D721Med (cell line): ENCODE measurements at places on chromosomes 5 and 9.

- DNase-seq: no peak
These were observed 950 bp upstream of the MSH3 start for GRCh38 chr5:80653502-80653901.

GRCh38 chr9:35847792-35848572 lies 19.0 kb downstream of the TMEM8B start:
- DNase-seq: no peak

DNA sequence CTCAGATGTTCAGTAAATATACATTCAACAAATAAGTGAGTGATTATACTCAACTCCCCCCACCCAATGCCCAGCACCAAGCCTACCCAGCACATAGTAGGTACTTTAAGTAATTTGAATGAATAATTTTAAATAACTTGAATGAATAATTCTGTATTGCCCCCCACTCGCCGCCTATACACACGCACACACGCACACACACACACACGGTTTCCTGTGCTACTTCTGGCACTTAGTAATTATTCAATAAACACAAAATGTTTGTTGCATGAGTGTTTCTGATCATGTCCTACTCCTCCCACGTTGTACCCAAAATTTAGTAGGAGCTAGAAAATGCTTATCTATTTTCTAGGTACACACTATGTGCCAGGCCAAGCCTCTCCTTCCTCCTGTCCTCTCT lies 16.2 kb downstream of the PCDH12 start:
- no peak for DNase-seq

- no peak for DNase-seq
These were observed 164.7 kb upstream of the TARS1 start for GRCh38 chr5:33275921-33276627.

GRCh38 chr9:113183956-113184488 lies 33.2 kb downstream of the SLC31A2 start:
- DNase-seq: no peak

DNA sequence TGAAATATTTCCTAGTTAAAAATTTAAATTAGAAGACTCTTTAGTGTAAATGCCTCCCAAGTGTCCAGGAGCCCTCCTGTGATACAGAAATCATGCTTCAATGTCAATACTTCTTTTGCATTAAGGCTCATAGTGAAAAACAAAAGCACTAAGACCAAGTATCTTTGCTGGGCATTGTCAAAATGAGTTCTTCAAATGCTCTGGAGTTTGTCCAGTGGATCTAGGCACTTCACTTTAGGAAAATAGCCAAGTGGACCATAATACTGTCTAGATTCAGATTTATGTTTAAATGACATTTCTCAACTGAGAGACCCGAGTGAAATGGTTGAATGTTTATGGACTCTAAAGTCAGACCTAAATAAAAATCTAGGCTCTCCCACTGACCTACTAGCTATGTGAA lies 21.3 kb upstream of the CCDC112 start:
- DNase-seq: no peak

GRCh38 chr9:107694390-107694789 lies 204.8 kb upstream of the KLF4 start:
- DNase-seq: no peak

DNA sequence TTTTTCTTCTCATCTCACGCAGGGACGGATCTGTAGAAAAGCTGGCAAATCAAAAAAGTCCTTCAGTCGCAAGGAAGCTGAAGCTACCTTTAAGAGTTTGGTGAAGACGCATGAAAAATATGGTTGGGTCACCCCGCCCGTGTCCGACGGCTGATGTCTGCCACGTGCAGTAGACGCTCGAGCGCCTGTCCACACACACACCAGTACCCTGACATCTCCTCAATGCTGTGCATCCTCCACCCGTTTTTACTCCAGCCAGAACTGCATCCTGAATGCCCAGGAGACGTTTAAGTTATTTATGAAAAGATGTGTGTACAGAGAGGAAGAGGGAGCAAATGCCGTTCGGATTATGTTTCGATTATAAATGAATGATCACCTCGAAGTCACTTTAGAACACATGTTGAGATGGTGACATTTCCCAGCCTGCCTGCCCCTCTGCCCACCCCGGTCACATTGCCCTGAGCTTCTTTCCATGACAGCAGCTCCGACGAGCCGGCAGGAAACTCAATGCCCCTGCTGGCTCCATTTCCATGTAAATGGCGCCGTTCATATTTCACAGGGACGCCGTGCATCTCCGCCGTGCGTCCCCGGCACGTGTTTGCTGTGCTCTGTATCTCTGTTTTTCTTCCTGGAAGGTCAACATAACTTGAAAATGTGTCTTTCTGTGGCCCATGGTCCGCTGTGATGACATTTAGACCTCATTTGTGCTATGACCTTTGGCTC lies 42.7 kb downstream of the UBE2QL1 start:
- no peak for DNase-seq

DNA sequence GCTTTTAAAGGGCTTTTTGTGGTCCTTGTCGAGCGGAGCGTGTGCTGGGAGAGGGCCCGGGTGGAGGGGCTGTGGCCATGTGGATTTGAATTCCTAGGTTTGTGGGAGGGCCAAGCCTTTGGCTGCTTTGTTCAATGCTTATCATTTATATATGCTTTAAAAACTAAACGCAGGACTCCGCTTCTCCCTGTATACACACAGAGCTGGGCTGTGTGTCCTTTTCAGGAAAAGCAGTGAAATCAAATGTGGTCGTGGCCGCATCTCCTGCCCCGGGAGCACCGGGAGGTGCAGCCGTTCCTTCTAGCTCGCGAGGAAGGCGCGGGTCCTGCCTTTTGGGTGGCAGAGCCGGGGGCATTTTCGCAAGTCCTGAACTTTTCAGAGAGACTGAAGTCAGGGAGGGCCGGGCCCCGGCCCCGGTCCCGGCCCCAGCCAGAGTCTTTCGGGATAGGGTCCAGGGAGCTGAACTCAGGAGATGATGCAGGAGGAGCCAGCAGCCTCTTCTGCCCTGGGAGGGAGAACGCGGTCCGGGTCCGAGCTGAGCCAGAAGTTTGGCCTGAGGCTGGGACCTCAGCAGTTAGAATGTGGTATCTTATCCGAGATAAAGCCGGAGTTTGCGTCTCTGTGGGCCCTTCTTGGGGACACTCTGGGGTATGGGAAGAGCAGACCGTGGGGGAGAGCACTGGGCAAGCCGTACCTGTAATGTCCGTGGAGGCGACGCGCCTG lies 158.8 kb downstream of the C9orf152 start:
- peak; percentile 17 for DNase-seq

GRCh38 chr5:174220417-174220816 lies 174.9 kb downstream of the NSG2 start:
- DNase-seq: no peak

DNA sequence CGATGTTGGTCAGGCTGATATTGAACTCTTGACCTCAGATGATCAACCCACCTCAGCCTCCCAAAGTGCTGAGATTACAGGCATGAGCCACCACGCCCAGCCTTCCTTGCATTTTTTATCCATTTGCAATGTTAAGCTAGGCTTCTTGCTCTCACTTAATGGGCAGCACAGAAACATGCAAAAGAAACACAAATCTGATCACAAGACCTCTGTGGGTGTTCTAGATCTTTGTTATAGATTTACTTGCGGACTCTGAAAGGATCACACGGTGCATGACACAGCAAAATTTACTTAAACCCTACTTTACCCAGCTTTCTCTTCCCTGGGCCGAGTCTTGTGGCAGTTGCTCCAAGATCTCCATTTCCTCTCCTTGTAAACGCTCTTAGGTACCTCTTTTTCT lies 71.3 kb downstream of the PSAT1 start:
- DNase-seq: no peak

DNA sequence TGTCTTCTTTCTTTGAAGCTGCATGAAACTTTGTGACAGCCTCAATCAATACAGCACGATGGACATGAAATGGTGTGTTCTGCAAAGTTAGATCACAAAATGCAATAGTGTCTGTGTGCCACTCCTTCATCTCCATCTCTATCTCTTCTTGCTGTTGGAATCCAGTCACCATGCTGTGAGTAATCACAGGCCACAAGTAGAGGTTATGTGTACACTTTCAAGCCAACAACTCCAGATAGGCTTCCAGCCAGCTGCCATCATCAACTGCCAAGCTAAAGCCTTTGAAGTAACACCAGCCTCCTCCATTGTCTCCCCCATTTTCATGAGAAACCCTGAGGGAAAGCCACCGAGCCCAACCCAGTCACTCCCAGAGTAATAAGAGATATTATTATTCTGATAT lies 360.6 kb downstream of the PTPRD start:
- no peak for DNase-seq

DNA sequence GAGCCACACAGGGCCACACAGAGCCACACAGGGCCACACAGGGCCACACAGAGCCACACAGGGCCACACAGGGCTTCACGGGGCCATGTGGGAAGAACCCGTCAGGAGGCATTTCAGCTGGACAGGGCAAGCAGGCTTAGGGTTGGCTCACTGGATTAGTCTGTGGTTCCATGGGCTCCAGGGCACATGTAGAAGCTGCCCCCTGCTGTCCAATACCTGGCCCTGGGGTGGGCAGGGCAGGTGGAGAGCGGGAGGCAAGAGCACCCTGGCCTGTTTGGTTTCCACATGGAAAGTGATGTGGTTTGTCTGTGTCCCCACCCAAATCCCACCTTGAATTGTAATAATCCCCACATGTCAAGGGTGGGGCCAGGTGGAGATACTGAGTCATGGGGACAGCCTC lies 16.4 kb upstream of the LPCAT1 start:
- DNase-seq: no peak

DNA sequence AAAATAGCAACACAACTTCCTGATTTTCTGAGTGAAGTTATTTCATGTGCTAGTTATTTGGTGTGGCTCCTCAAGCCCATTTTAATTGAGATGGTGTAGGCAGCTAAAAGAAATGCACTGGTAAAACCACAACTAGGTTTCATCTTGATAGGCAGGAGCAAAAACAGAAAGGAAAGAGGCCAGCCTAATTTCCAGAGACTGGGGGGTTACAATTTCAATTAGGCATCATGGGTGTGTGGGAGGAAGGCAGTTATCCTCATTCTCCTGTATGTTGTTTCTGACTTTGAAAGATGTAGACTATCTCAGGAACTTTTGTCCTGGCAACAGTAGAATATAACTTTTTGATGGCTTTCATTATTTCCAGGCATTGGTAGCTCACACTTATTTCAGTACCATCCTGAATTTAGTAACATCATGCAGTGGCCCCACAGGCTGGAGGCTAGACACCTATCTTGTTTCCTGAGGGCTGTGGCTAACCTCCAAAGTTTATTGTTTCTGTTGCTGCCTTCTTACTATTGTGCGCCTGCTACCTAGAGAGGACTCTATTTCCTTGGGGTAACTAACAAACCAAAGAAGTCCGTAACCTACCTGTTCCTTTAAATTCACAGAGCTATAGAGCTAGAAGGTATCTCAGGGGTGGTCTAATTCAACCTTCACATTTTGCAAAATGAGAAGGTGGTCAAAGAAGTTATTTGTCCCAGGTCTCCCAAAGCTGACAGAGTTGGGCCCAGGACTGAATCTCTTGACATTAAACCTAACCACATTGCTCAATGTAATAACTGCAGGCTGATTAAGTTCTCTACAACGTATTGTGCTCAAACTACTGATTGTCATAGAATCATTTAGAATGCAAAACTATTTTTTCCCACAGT lies 42.4 kb downstream of the FYB1 start:
- no peak for DNase-seq

- peak; percentile 33 for DNase-seq
These were observed 628 bp downstream of the PPP2R2B start for GRCh38 chr5:146877783-146878475.

- no peak for DNase-seq
These were observed 200.0 kb upstream of the GDNF start for GRCh38 chr5:38039826-38040225.

- DNase-seq: no peak
These were observed 1.9 kb upstream of the RUSC2 start for GRCh38 chr9:35488021-35488420.

GRCh38 chr9:127162046-127162863 lies 39.8 kb upstream of the ANGPTL2 start:
- no peak for DNase-seq

DNA sequence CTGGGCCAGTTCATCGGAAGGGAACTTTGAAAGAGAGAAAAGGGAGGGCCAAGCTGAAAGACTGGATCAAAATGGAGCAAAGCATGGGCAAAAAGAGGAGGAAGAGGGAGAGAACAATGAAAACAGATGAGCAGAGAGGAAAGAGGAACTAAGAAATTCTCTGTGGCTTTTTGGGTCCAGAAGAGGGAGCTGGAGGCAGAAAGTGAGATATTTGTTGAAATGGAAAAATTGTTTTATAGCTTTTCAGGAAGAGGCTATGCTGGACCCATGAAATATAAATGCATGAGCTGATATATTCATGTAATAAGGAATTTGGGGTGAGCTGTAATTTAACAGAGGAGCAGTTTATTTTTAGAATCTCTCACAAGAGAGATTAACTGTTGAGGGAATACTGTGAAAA lies 457.3 kb downstream of the DMAC1 start:
- no peak for DNase-seq

GRCh38 chr9:121075251-121076036 lies 689 bp downstream of the CNTRL start:
- no peak for DNase-seq

GRCh38 chr9:108476574-108476973 lies 379.2 kb downstream of the ACTL7B start:
- DNase-seq: no peak

- DNase-seq: no peak
These were observed 324.5 kb downstream of the ARRDC3 start for GRCh38 chr5:91058575-91058974.

GRCh38 chr5:129820-130219 lies 37.9 kb downstream of the PLEKHG4B start:
- DNase-seq: no peak

DNA sequence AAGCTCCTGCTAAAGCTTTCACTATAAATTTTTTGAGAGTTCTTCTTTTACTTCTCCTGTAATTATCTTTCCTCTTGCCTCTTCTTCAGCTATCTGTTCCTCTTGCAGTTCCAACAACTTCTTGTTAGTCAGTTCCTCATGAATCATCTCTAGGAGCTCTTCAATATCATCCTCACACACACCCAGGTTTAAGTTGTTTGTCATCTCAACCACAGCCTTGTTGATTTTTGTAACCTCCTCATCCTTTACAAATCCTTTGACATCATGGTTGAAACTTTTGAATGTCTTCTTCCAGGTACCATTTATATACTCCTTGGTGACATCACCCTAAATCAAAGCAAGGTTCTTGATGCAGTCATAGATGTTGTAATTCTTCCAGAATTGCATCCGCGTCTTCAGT lies 106.3 kb upstream of the MAMDC2 start:
- no peak for DNase-seq

GRCh38 chr5:138901716-138902115 lies 26.6 kb upstream of the LRRTM2 start:
- DNase-seq: no peak

GRCh38 chr9:7489036-7489435 lies 310.5 kb downstream of the DMAC1 start:
- DNase-seq: no peak

- no peak for DNase-seq
These were observed 106.4 kb upstream of the EFNA5 start for GRCh38 chr5:107776922-107777740.
